ENCODE measurements at places on chromosomes 5 and 9.

DNA sequence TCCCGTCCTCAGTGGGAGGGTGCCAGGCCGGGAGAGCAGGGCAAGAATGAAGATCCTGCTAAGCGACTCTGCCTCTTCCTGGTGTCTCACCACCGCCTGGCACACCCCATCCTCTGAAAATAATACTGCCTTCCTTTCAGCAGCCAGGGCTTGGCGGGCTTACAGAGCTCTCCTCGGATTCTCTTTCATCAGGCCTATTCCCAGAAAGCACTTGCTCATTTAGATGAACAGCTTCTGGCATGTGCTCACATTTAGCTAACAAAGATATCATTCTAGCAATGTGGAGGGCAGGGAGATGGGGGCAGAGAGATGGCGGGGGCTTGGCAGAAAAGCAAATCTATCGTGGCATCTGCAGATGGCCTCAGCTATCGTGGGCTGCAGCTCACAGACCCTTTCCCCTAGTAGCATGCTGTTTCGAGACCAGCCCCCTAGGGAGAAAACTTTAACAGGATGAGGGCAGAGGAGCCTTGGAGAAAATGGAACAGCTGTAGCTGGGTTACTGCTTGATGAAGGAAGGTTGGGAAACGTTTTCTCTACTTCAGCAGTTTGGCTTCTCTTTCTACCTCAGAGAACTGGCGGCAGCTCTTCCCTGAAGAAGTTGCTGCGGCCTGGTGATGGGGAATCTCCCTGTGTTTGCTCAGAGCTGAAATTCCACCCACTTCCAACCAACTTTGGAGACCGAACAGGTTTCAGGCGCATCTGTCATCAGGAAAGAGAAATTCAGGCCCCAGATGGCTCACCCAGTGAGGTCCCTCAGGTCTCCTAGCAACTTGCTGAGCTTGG is 102.1 kb downstream of the TMEM174 start:
- H3K27ac ChIP-seq = no peak overlapping the region
- H3K27me3 ChIP-seq = peaks cover 40% of the 10 kb centered on the region
- DNase-seq = no peak
- H3K4me1 ChIP-seq = no peaks in the 10 kb centered on the region
- no peaks in the 10 kb centered on the region for H3K36me3 ChIP-seq

- H3K4me3 ChIP-seq = no peak overlapping the region
- no peaks in the 10 kb centered on the region for H3K27me3 ChIP-seq
- no peak overlapping the region for H3K27ac ChIP-seq
- DNase-seq = no peak
- H3K36me3 ChIP-seq = no peaks in the 10 kb centered on the region
Observed at GRCh38 chr9:72477930-72478518, 43.4 kb upstream of the TMC1 start.

DNA sequence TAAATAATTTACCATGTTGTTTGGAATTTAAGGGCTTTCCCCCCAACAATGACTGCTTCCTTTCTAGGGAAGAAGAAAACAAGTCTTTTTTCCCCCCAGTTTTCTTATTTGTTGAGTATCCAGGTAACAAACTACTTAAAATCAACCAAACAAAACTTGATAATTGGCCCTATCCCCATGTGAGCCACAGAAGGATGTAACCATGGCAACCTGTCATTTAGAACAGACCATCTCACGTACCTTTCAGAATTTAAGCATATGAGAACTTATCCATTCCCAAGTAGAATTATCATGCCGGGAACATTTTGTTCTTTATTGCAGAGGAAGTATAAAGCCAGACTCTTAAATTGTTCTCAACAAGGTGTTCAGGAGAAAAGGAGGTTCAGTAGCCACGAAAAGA is 392.3 kb downstream of the CETN3 start:
- H3K27ac ChIP-seq = no peak overlapping the region
- no peak for DNase-seq
- H3K27me3 ChIP-seq = no peaks in the 10 kb centered on the region

DNA sequence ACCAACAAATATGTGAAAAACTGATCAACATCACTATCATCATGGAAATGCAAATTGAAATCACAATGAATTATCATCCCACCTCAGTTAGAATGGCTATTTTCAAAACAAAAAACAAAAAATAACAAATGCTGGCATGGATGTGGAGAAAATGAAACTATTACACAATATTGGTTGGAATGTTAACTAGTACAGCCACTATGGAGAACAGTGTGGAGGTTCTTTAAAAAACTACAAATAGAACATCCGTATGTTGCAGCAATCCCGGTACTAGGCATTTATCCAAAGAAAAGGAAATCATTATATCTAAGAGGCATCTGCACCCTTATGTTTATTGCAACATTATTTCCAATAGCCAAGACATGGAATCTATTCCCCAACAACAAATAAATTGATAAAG is 9.0 kb upstream of the IFNA5 start:
- no peak overlapping the region for H3K4me3 ChIP-seq
- H3K27me3 ChIP-seq = no peaks in the 10 kb centered on the region
- no peak overlapping the region for H3K27ac ChIP-seq
- H3K4me1 ChIP-seq = peaks cover 3% of the 10 kb centered on the region
- H3K36me3 ChIP-seq = no peaks in the 10 kb centered on the region
- DNase-seq = no peak

- H3K27ac ChIP-seq = no peak overlapping the region
- H3K4me3 ChIP-seq = no peak overlapping the region
- no peaks in the 10 kb centered on the region for H3K36me3 ChIP-seq
- H3K4me1 ChIP-seq = no peaks in the 10 kb centered on the region
- DNase-seq = no peak
- H3K27me3 ChIP-seq = no peaks in the 10 kb centered on the region
Observed at GRCh38 chr5:103057208-103058130, 62.5 kb downstream of the GIN1 start.

GRCh38 chr9:33137781-33138264 is 29.3 kb downstream of the B4GALT1 start:
- peaks cover 82% of the 10 kb centered on the region for H3K4me1 ChIP-seq
- no peak for DNase-seq
- peak overlapping the region; percentile 59 for H3K27ac ChIP-seq
- H3K36me3 ChIP-seq = peaks cover 26% of the 10 kb centered on the region
- no peak overlapping the region for H3K4me3 ChIP-seq
- H3K27me3 ChIP-seq = no peaks in the 10 kb centered on the region

- no peak overlapping the region for H3K4me3 ChIP-seq
- DNase-seq = peak; percentile 25
- peaks cover 8% of the 10 kb centered on the region for H3K4me1 ChIP-seq
Observed at GRCh38 chr5:36696059-36696673, 89.8 kb downstream of the SLC1A3 start.

All from activated naive CD8-positive, alpha-beta T cell treated with anti-CD3 and anti-CD28 coated beads, Interleukin-2, amount 50 U/mL, for 24 hours (primary cell).